ENCODE measurements at places on chromosomes 4 and X. TPM values are rescaled to one million over a fixed set of nuclear protein-coding genes. Genes with fewer than 3 reads are reported as not detected.

Gene SNCA
- total RNA-seq: 27.3 TPM

DNA sequence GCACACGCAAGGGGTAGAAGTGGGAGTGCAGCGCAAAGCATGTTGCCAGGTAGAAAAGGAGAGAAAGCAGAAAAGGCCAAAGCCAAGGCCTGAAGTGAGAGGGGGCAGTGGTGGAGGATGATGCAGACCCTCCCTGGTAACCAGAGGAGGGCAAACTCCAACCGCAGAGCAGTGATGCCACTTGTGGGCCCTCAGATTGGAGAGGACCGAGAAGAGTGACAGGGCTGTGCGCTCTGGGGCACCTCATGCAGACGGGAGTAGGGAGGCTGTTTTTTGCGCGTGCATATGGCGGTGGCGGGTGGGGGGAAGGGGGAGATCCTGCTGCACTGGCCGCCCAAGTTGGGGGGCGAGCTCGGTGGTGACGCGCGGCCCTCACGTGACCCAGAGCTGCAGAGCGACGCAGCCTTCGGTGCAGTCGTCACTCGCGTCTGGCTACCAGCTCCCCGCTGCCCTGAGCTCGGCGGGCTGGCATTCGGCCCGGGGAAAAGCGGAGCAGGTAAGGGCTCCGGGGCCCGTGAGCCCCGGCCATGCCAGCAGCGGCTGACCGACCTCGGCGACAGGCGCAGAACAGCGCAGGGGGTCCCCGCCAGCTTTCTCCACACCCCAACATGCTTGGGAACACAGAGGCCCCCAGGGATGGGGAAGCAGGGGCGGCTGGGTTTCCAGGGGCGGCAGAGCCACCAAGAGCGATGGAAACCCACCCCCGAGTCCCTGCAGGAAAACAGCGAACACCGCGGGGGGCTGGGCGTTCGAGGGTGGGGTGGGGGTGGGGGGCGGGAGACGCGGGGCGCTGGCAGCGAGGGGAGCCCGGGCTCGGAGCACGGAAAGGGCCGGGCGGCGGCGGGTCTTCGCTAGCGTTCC lies at the start of gene BEX3:
BEX3 (plus strand) TSS at position 421 of the 861 bp plus-strand sequence. CDS start 984 bp downstream, outside the sequence.
- DNase-seq: peak; percentile 36

Gene PABPC4L
- 0.58 TPM for total RNA-seq

- DNase-seq: peak; percentile 46
Observed at GRCh38 chr4:138870737-138871554, 144.6 kb upstream of the NOCT start.

Gene GRIA2
- not detected for total RNA-seq

Gene SSX3
- total RNA-seq: not detected

Gene PABPC1L2A
- 0.38 TPM for total RNA-seq

Gene HPSE
- total RNA-seq: 0.75 TPM

DNA sequence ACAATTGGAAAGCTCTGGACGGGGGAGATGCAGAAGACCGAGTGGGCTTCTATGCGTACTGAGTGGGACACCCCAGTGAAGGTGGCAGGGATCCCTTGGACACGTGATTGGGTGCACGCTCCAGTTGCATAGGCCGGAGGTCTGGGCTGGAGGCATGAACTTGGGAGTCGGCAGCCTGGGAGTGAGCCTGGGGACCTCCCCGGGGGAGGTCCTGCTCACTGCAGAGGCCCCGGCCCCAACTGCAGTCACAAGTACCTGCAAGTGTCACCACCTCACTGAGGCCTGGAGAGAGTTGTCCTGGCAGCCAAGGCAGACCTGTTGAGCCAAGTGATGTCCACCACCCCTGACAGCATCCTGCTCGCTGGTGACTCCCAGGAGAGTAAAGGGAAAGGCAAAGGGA lies 49.3 kb upstream of the HMX1 start:
- DNase-seq: no peak

- DNase-seq: peak; percentile 75
Observed at GRCh38 chr4:169338241-169338640, 67.5 kb upstream of the SH3RF1 start.
